ENCODE measurements at places on chromosomes 11 and 22.

GRCh38 chr11:113847111-113847510 lies 28.3 kb downstream of the USP28 start:
- no peak for DNase-seq

- no peak for DNase-seq
Measured at GRCh38 chr11:57501953-57502352, 13.5 kb downstream of the SLC43A1 start.

DNA sequence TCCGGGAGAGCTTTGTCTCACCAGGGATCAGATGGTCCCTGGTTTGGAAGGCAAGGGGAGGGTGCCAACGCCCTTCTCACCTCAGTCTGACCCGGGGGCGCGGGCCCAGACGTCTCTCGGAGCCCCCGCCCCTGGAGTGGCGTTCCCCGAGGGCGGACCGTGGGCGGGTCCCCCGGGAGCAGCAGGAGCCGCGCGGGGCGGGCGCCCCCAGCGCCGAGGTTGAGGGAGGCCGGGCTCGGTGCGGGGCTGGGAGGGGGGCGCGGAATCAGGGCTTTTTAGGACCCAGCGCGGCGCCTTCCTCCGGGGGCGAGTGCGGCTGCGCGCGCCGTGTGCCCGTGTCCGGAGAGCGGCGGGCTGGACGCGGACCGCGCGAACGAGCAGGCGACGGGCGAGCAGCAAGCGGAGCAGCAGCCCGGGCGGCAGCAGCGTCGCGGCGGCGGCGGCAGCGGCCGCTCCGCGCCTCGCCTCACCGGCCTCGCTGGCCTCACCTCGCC lies at the start of gene KCNC1:
Gene KCNC1, plus strand, starts transcription at position 364 of the 494 bp plus-strand sequence. CDS start 1,222 bp downstream, outside the sequence.
- DNase-seq = no peak

- no peak for DNase-seq
Measured at GRCh38 chr22:47233316-47234243, 471.1 kb downstream of the TBC1D22A start.

- peak; percentile 22 for DNase-seq
Measured at GRCh38 chr11:130383344-130384211, 44.8 kb downstream of the ADAMTS8 start.

DNA sequence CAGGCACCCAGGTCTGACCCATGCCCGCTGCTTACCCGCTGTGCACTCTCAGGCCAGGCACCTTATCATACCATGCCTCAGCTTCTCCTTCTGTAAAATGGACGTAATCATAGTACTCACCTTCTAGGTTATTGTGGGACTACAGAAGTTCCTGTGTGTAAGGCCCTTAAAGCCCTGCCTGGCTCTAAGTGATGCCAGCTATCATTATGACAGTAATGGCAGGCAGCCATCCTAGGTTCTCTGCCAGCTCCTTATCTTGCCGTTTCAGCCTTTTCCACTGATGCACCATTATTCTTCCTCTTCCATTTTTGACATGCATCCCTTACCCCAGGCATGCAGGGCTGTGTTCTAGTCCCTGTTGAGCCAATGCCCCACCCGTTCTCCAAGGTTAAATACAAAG lies 57.9 kb downstream of the DBX1 start:
- DNase-seq = no peak

- DNase-seq = no peak
Measured at GRCh38 chr11:114185436-114185835, 110.8 kb upstream of the NNMT start.

DNA sequence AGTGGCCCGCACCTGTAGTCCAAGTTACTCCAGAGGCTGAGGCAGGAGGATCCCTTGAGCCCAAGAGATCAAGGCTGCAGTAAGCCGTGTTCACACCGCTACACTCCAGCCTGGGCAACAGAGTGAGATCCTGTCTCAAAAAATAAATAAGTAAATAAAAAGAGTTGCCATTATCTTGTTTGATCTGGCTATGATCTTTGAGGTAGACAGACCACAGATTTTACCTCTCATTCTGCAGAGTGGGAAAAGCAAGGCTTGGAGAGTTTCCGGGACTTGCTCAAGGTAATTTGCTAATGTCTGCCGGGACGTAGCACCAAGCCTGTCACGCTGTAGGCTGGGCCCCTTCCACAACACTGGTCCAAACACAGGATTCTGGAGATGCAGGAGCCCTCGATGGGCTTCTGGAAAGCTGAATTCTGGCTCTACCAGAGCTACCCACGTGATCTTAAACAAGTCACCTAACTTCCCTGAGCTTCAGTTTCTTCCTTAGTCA lies 6.8 kb downstream of the GRAP2 start:
- DNase-seq = no peak

GRCh38 chr22:44740307-44740706 lies 12.1 kb upstream of the ARHGAP8 start:
- DNase-seq = no peak

DNA sequence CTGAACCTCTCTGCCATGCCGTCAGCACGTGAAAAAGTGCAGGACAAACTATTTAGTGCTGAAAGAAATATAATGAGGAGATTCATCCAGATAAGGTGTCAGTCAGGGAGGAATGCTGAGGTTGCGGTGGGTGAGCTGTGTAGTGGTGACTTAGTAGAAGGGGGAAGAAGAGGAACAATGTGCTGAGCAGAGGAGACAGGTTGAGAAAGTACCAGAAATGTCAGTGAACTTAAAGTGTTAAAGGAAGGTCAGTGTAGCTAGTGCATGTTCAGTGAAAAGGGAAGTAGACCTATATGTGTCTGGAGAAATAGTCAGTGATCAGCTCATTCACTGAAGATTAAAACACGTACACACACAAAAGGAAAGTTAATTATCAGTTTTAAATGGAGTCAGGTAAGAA lies 237.6 kb upstream of the CCDC179 start:
- peak; percentile 22 for DNase-seq
